ENCODE measurements at places on chromosomes 4 and X.
A peak's percentile ranks its signal among the peaks of the same experiment; 100 is the strongest.

DNA sequence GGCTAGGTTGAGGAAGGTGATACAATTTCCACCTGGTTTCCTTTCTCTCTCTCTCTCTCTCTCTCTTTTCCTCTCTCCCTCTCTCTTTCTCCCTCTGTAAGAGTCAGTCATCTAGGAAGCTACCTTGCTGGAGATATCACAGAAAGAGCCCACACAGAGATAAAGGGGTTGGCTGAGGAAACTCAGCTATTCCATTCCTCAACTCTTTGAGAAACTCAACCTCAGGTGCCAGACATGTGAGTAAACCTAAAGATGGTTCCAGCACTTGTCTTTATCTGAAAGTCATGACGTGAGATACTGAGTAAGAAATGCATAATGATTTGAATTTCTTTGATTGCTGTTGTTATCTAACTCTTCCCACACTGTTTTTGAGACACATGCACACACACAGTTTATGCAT is 564.0 kb downstream of the SPOCK3 start:
- no peak for DNase-seq

DNA sequence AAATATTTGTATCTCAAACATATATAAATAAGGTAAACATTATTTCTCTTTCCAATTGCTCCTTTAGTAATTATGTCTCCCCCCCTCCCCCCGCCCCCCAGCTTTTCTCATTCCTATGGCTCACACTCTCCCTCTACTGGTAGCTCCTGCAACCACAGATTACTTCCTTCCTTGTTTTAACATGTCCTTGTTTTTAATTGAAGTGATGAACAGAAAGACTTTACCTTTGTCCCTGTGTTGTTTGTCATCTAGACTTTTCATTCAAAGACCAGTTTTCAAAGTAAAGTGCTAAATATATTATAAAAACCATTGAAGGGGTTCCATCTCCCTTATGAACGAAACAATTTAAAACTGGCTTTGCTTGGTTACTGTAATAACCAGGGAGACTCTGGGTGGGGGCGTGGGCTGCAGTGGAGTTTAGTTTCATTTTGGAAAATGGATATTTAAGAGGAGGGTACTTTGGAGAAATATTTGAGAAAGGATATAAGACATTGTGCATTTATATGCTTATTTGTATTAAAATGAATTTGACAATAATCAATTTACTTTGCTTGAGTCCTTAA is 352.9 kb downstream of the RAPGEF2 start:
- peak; percentile 48 for DNase-seq

- peak; percentile 6 for DNase-seq
Measured at GRCh38 chr4:105196523-105197145, 50.0 kb downstream of the TET2 start.

GRCh38 chr4:94758141-94758699 is 465 bp downstream of the BMPR1B start:
- peak; percentile 32 for DNase-seq

- DNase-seq, result no peak
Measured at GRCh38 chr4:165234766-165235165, 27.4 kb downstream of the KLHL2 start.

DNA sequence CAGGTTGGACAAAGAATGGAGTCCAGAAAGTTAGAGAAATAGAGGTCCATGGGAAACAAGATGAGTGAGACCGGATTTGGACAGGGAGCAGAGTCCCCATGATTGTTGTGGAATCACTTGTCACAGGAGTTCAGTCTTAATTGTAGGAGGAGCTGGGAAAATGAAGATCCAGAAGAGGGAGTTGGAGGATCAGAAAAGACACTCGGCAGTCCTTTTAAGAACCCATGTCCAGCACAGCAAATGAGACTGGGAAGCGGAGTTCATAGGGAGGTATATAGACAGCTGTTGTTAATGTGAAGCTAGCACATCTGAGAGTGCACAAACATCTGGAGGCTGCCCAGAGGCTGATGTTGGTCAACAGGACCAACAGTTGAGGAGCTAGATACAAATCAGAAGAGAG is 111.4 kb upstream of the RXFP1 start:
- no peak for DNase-seq

- DNase-seq, result no peak
Measured at GRCh38 chr4:47484168-47484567, 907 bp upstream of the ATP10D start.

GRCh38 chrX:68677998-68678397 is 30.5 kb downstream of the STARD8 start:
- DNase-seq, result no peak

Data from fibroblast of skin of right quadriceps (primary cell).